ENCODE measurements at places on chromosomes 5 and 9. TPM values are rescaled to one million over a fixed set of nuclear protein-coding genes. Genes with fewer than 3 reads are reported as not detected.

Gene TMOD1
- 2.8 TPM for total RNA-seq

Gene NUTM2F
- total RNA-seq: not detected

Gene SHOC1
- not detected for total RNA-seq

Gene NTRK2
- not detected for total RNA-seq

Gene CDX1
- not detected for total RNA-seq

Gene TXNDC8
- total RNA-seq: not detected

Gene SPACA9
- total RNA-seq: 3.1 TPM

Gene MFAP3
- 24.2 TPM for total RNA-seq

Gene SPINK13
- total RNA-seq: not detected

Gene PTPRD
- total RNA-seq: 0.49 TPM

Gene PDE8B
- total RNA-seq: 1.3 TPM

Gene TMEM171
- total RNA-seq: 7.2 TPM

Gene CCIN
- total RNA-seq: not detected

Gene HMCN2
- 0.04 TPM for total RNA-seq

Gene PCDHB14
- 0.08 TPM for total RNA-seq

Gene F2RL2
- total RNA-seq: 5.5 TPM

Gene CACNA1B
- 0.04 TPM for total RNA-seq
